ENCODE measurements at places on chromosomes 3 and 15.

DNA sequence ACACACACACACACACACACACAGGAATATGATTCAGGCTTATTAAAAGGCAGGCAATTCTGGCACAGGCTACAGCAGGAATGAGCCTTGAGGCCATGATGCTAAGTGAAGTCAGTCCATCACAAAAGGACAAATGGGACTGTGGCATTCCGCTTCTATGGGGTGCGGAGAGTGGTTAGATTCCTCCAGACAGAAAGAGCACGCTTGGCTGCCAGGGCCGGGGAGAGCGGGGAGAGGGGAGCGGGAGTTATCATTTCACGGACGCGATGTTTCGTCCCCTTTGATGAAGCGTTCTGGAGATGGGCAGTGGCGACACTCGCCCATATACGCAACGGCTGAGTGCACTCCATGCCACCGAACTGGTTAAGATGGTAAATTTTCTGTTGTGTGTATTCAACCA, 58.5 kb upstream of the FAM174B start:
- DNase-seq = no peak

DNA sequence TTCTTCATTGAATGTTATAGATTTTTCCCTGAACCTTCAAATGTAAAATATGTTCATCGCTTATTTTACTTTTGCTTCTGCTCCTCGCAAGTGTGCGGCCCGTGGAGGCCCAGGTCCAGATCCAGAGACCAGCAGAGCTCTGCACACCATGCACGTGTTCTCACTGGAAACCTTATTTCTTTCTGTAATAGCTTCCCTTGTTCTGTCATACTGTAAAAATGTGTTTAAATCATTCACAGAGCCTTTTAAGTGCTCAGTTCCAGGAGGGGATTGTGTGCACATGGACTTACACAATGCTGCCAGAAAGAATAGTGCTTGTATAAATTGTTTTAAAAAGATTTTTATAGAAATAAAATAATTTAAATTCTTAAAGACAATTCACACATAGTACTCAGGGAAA, 359.3 kb downstream of the GABRG3 start:
- no peak for DNase-seq

DNA sequence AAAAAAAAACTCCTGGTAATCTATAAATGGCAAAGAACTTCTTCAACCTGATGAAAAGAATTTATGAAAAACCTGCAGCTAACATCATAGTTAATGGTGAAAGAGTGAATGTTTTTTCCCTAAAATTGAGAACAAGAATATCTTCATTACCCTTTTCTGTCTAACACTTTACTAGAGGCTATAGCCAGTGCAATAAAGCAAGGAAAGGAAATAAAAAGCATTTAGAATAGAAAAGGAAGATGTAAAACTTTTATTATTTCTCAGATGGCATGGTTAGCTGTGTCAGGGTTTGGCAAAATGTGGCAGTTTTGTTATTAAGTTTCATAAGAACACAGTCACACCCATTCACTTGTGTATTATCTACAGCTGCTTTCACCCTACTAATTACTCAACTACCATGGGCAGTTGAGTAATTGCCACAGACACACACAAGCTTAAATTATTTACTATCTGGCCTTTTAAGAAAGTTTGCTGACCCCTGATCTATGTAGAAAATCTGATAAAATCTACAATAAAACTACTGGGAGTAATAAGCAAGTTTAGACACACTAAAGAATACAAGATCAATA, 465.1 kb downstream of the MAGI1 start:
- no peak for DNase-seq

DNA sequence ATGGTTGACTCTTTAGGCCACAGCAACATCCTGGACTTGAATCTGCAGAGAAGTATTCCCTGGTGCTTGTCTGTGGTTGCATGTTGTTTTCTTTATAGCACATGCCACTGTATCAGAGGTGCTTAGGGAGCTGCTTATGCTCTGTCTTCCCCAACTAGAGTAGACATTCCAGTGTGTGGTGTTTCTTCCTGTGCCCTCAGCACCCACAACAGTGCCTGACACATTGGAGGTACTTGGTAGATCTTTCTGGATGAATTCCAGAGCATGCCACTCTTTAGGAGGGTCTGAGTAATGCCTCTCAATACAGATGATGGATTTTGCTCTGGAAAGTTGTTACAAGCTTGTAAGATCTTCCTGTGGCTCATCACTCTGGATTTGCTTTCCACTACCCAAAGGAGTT, 117.6 kb downstream of the CHDH start:
- no peak for DNase-seq

GRCh38 chr3:179546814-179547241, 15.9 kb upstream of the ACTL6A start:
- DNase-seq = no peak

- DNase-seq = no peak
Measured at GRCh38 chr3:56118968-56119367, 349.3 kb downstream of the ERC2 start.

GRCh38 chr3:133926736-133927539, 31.3 kb upstream of the RAB6B start:
- no peak for DNase-seq

- no peak for DNase-seq
Measured at GRCh38 chr3:173354124-173354523, 43.4 kb upstream of the NLGN1 start.

DNA sequence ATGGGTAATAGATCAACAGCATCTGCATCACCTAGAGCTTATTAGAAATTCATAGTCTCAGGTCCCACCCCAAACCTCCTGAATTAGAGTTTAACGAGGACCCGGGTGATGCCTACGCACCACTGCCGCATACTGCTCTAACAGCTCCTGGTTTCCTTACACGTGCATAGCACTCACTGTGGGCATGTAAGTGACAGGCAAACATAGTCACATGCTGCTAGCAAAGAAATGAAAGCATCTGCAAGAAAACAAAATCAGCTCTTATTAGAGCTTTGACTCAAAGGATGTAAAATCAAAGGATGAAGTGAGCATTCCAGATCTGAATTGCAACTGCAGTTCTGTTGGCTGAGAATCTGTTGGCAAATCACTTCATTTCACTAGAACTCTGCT, 19.1 kb upstream of the RIOX2 start:
- DNase-seq = no peak

DNA sequence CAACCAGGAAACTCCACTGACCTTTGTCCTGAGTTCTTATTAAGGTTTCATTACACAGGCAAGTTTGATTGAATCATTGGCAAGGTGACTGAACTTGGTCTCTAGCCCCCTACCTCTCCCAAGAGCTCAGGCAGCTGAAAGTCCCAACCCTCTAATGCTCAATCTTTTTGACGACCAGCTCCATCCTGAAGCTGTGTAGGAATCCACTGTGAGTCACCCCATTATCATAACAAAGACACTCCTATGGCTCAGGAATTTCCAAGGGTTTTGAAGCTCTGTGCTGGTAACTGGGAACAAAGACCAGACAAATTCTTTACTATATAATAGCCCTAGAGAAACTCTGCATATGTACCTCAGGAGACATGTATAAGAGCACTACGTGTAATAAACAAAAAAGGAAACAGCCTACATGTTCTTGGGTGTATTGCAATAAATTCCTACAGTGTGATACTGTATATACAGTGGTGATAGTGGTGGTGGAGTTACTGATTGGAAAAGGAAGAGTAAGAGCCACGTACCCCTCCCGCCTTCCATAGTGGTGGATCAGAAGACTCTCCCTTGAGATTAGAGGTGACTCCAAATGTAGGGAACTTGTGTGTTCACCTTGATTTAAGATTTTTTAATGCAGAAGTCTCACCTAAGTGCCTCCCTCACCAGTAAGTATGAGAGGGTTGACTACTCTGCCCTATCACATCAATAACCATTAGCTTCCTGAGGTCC, 116.6 kb downstream of the ST8SIA2 start:
- DNase-seq = no peak

DNA sequence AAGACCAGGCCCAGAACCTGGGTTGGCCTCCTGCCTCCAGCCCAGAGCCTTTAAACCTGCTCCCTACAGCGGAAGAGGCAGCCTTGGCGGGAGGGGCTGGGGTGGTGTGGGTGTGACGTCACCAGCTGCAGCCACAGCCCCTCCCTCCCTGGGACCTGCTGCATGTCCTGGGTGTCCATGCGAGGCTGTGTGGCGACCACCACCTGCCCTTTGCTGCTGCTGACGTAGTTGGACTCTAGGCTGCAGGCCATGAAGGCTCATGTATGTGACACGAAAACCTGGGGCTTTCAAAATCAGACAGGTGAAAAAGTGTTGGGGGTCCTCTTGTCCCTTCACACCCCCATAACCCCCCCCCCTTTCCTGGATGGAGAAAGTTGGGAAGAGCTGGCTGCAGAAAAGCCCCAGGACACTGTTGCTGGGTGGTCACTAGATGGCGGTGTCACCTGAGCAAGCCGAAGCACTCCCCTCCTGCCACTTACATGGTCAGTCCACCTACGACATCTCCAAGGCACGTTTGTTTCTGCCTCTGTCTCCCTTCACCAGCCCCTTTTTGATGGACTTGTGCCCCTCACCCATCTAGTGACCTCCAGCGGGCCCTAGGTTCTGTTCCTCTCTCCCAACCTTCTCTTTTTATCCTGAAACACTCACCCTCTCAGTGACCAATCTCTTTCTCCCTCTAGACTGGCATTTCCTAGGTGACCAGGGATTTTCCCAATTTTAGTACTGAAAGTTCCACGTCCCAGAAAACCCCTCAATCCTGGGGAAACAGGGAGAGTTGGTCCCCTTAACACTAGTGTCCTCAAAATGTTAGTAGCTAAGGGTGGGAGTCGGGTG, 35.2 kb downstream of the SLC6A20 start:
- DNase-seq = no peak

DNA sequence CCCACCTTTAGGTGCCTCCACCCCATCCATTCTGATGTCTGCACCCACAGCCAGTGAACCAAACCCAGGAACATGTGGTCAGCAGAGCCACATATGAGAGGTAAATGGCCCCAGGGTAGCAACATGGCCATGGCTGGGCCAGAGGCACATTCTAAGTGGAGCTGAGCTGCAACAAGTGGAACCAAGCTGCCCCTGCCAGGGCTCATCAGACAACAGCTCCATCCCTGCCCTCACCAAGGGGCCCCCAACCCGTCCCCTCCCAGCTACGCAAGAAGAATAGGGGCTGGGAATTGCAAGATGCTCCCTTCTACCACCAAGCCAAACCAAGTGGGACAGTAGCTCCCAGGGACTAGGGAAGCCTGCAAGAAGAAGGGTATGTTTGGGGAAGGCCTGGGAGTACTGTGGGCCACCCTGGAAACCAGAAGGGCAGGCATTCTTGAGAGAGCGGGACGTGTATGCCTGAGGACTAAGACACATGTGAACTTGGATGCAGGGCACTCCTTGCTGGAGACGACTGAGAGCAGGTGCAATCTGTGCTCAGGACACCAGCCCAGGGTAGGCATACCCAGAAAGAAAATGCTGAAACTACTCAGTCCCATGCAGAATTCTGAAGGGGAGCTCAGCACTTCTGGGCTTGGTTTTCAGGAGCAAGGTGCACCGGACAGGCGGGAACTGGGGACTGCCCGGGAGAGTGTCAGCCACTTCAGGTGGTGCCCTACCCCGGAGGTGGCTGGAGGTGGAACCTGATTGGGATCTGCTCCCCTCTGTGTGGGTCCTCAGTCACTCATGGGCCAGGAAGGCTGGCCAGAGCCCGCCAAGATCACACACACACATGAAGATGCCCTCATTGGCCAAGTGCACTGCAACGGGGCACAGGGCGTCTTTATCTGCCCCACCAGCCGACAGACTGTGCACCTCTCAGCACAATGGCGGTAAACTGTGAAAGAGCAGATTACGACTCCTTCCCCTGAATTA, 9.5 kb downstream of the MYL3 start:
- DNase-seq = no peak

- no peak for DNase-seq
Measured at GRCh38 chr15:68184616-68185480, 20.3 kb downstream of the CALML4 start.

DNA sequence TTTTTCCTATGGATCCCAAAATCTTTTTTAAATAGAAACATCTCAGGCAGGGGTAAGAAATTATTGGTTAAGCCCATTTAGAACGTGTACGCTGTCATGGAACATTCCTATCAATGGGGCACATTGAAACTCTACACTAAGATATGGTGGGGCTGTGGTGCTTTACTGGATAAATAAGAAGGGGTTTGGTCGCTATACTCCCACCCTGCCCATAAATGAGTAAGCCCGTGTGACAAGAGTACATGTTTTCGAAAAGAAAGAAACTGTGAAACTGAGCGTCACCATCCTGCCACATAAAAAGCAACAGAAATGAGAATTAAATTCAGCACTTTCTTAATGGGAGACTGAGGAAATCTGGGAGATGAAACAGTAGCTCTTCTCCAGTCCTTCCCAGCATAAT, 929.7 kb upstream of the CFAP20DC start:
- peak; percentile 48 for DNase-seq

DNA sequence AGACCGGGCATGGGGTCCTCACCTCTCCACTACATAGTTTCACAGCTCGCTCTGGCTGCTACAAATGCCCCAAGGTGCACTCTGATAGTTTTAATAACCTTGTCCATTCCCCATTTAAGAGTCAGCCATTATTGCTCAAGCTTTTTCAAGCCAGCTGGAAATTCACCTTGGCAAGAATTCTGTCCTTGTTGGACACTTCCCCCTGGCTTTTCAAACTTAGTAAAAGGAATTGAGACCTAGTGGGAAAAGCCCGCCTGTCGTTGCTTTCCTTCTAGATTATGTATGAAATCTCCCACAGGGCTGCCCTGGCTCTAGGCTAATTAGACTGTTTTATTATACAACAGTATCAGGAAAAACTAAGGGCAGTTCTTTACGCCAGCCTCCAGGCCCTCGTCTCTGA, 293.7 kb upstream of the GADL1 start:
- no peak for DNase-seq

DNA sequence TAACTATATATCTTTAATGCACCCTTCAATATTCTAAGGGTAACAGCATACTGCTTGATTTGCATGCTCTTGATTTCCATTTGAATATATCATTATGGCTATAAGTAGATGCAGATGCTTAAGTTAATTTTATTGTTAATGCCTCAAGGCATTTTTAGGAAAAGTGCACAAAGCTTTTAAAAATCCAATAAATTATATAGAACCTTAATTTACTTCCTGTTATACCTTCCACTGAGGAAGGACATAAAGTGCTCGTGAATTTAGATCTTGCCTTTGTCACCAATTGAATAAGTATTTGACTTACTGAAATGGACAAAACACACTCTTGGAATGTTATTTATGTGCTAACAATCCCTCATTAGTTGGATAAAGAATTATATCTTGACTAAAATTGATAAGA, 276.7 kb upstream of the CCDC54 start:
- DNase-seq = no peak

DNA sequence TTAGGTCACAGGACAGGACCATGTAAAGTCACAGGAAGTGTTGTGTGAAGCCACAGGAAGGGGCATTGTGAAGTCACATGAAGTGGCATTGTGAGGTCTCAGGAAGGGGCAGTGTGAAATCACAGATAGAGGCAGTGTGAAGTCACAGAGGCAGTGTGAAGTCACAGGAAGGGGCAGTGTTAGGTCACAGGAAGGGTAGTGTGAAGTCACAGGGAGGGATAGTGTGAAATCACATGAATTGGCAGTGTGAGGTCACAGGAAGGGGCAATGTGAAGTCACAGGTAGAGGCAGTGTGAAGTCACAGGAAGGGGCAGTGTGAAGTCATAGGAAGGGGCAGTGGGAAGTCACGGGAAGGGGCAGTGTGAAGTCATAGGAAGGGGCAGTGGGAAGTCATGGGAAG, 37.9 kb downstream of the GASK1A start:
- DNase-seq = no peak

Measured in activated naive CD4-positive, alpha-beta T cell treated with anti-CD3 and anti-CD28 coated beads, Interleukin-2, amount 50 U/mL, for 16 hours (primary cell).